ENCODE measurements at places on chromosomes 11 and 22.

DNA sequence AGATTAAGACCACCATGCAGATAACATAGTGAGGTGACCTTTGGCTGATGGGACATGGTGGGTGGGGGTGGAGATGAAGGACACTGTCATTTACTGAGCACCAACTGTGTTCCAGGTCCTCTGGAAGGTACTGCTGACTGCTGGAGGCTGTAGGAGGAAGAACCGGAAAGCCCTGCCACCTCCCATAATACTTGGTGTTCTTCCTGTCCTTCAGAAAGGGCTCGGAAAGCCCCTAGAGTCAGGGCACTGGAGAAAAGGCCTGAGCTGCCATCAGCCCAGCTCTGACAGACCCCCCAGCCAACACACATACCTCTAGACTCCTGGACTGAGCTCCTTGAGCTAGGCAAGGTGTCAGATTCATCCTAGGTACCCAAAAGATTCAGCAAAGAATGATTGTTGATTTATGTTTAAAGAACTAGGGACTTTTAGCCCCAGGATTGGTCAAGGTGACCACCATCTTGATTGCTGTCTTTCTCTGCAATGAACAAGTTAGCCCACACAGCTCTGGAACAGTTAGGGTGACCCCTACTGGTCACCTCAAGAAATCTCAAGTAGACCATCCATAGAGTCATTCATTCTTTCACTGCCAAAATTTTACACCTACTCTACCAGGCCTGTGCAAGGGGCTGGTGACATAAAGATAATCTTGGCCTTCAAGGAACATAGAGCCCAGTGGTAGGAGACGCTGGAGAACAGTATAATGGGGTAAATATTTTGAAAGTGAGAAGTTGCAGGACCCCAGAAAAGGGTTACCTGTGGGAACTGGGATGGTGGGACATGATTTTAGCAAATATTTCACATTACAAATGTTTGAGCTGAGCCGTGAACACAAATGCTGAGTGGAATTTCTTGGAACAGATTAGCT lies 39.4 kb downstream of the IRAG1 start:
- DNase-seq, result no peak

- DNase-seq, result no peak
Measured at GRCh38 chr11:68792400-68792966, 41.2 kb upstream of the TESMIN start.

DNA sequence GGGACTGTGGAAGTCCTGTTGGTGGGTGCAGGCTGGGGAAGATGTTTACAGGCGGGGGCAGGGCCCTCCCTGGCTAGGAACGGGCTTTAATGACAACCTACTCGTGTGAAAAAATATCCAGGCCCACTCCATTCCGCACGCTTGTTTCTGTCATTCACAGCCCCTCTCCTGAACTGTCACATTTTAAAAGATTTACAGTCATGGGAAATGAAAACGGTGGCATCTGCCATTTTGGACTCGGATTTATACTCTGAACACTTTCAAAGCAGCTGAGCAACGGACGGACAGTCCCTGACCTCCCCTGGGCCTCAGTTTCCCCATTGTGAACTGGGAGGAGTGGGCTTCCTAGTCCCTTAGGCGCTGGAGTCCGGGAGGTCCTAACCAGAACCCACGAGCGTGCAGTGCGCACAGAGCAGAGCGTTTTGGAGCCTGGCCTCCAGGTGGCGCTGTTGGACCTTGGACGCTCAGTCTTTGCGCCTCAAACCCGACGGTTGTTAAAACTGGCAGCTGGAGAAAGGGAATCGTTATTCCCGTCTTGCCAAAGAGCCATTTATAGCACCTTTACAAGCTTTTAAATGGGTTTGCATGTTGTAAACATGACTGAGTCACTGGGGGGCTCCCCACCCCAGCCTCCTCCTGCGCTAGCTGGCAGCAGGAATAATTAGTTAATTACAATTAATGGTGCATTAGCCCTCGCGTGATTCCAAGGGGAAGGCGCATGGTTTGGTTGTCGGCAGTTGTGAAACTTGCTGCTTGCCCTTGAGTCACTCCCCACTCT lies 75.3 kb downstream of the FBLN1 start:
- DNase-seq, result peak; percentile 84

GRCh38 chr11:72802822-72803221 lies 9.0 kb upstream of the STARD10 start:
- no peak for DNase-seq

DNA sequence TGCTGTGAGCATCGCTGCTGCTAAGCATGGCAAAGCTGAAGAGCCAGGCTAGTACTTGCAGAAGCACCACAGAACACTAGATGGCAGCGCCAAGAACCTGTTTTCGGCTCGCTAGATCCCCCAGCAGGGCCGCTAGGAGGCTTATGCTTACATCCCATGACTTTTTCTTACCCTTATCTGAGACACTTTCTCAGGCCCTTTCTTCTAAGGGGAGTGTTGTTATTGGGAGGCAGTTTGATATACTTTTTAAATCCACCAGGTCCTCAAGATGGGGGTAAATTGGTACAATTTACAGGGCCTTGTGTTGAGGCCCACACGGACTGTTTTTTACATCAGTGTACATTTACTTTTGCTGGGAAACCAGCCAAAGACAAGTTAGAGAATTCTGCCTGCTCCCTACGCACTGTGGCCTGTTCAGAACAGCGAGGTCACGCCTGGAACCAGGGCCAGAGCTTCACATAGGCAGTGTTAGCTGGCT lies 4.0 kb downstream of the TRIM6 start:
- DNase-seq, result peak; percentile 31

- DNase-seq, result no peak
Measured at GRCh38 chr11:118615282-118615975, 8.0 kb downstream of the PHLDB1 start.

DNA sequence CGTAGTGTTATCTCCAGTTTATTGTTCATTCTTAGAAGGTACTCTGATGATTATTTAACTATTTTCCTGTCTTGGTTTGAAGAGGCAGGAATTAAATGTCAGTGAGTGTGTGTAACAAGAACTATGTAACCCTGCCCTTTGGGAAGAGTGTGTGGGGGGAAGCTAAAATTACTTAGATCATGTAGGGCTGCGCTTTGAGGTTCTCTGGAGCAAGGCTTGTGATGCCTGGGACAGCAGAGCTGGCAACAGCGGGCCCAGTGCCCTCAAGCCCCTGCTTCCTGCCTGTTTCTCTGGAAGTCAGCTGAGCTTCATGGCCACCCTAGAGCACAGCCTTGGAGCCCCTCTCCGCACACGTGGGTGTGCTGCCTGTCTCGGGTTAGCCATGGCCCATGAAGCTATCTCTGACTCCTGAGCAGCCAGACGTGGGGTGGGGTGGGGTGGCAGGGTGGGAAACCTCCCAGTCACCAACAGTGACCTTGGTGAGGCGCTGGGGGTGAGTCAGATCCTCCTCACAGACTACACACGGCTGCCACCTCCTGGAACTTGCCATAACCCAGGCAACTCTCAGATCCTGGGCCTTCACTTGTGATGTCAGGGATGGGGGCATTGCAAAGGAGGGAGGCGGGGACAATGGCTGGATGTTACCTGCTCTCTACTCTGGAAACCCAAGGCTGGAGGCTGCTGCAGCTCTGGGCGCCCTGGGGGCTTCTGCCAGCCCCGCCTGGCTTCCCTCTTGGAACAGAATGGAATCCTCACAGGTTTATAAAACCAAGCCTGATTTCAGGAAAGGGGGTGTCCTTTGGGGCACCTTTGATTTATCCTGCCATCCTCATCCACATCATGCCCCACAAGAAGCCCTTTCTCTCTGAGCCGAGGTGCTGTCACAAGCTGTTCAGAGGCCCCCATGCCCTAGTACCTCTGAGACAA lies 88.6 kb downstream of the SNX19 start:
- no peak for DNase-seq

GRCh38 chr11:134480136-134480712 lies 68.2 kb upstream of the B3GAT1 start:
- no peak for DNase-seq

- DNase-seq, result no peak
Measured at GRCh38 chr11:20058749-20059458, 101.4 kb downstream of the DBX1 start.

GRCh38 chr11:90536301-90536700 lies 313.5 kb upstream of the CHORDC1 start:
- DNase-seq, result no peak

DNA sequence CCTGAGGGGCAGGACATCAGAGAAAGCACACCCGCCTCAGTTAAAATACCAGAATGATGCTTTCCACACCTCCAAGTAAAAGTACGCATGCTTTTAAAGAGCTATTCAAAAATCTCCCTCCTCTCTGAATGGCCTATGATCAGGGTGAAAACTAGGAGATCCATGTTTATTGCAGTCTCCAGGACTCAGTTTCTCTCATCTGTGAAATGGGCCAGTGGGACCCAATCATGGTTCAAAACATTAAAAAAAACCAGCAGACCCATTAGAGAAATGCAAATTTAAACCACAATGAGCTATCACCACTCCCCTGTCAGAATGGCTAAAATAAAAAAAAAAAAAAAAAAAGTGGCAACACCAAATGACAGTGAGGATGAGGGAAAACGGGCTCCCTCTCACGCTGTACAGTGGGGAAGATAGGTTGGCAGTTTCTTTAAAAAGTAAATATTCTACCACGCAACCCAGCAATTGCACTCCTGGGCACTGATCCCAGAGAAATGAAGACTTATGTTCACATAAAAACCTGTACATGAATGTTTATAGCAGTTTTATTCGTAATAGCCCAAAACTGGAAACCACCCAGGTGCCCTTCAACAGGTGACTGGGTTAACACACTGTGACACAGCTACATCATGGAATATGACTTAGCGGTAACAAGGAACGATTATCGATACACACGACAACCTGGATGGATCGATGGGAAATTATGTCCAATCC lies 242.7 kb downstream of the MN1 start:
- no peak for DNase-seq

DNA sequence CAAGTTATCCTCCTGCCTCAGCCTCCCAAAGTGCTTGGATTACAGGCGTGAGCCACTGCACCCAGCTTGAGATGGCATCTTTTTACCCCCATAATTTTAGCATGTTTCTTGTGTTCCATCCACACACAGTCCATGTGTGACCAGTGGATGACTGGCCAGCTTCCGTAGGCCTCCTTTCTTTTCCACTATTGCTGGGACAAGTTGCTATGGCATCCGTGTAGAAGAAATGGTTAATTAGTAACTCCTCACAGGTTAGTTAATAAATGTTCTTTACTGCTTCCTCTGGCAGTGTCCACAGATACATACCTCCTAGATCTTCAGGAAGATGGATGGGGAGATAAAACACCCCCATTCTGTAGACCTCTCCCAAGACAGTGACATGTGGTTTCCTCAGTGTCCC lies 154.3 kb upstream of the RASSF10 start:
- no peak for DNase-seq

DNA sequence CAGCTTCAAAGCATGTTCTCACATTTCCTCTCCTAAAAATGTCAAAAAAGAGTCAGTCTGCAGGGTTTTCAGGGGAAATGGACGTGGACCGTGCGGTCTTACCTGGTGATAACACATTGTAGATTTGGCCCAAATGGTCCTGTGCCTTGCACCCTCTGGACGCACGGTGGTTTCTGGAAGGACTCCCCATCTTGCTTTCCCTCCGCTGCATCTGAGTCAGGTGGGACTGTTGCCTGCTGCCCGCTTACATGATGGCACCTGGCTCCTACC lies 1290.1 kb downstream of the TBC1D22A start:
- DNase-seq, result no peak

- no peak for DNase-seq
Measured at GRCh38 chr11:111081021-111081511, 164.5 kb upstream of the POU2AF2 start.

DNA sequence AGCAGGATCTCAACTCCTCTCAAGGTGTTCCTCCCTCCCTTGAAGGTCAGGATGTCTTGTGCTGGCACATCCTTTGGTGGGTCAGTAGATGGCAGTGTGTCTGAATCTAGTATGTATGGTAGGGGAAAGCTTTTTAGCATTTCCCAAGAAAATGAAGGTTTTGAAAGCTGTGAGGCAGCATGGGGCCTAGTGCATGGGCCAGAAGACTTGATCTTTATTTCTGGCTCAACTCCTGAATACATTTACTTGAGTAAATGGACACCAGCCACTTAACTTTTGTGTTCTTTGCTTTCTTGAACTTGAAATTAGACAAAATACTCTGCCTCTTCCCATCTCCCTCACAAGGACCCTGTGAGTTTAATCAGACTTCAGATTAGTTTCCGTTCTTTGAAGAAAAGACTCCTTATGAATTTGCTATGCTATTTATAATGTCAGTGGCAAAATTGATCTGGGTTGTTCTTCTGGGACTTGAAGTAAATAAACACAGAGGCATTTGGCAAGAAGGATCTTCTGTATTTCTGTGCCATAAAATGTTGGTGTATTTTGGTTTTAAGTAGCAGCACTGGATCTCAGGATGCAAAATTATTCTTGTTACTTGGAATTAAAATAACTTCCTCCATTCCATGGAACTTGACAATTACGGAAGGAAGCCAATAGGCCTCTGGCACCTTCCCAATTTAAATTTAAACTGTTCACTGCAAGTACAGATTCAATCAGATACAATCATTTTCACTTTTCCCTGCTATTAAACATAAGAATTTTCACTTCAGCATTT lies 288.8 kb downstream of the CASP12 start:
- DNase-seq, result peak; percentile 53

DNA sequence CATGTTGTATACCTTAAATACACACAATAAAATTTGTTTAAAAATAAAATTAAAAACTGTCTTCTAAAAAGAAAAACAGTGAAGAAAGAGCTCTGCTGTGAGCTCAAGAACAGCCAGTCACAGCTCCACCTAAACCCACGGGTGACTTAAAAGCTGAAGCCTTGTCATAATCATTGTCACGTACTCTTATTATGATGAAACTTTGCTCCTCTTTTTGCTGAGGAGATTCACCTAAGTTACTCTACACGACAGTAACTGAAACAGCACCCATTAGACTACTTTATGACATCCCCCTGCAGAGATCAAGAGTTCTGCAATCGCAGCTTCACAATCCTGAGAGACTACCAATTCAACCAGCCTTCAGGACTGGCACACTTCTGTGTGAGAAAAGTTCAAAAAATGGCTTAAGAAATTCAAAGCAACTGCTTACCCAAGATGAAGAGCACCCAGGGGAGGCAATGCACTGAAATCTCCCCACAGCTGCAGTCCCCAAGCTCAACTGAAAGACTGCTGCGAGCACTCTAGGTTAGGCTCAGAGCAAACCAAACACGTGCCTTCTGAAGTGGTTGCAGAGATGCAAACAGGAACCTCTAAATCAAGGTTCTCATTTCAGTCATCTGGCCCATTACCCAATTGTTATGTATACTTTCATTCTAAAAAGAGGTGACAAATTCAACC lies at the start of gene JAML:
TSS of gene JAML (minus strand) at position 501 of the 678 bp plus-strand sequence. CDS start 10,145 bp downstream, outside the sequence.
- DNase-seq, result no peak

DNA sequence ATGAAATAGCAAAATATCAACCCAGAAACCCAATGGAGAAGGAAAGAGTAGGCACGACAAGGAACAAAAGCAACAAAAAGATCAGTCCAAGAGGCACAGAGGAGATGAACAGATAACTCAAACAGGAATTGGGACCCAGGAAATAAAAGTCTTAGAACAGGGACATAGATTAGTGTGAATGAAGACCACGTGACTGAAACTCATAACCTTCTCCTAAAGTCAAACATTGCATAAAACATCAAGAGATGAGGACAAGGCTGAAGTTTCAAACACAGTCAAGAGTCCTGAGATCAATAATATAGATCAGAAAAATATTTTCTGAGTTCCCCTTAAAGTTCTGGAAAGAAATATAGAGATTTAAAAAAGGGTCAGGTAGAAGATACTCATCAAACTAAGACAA lies 24.4 kb upstream of the OR56B4 start:
- no peak for DNase-seq

All from COR-L47 (cell line).